Hepatic stellate cell (primary cell): ENCODE measurements at places on chromosomes 16 and 17.

- DNase-seq: no peak
These were observed 17.1 kb downstream of the MEAK7 start for GRCh38 chr16:84487358-84487757.

GRCh38 chr17:72299100-72299499, 178.3 kb downstream of the SOX9 start:
- DNase-seq: no peak

DNA sequence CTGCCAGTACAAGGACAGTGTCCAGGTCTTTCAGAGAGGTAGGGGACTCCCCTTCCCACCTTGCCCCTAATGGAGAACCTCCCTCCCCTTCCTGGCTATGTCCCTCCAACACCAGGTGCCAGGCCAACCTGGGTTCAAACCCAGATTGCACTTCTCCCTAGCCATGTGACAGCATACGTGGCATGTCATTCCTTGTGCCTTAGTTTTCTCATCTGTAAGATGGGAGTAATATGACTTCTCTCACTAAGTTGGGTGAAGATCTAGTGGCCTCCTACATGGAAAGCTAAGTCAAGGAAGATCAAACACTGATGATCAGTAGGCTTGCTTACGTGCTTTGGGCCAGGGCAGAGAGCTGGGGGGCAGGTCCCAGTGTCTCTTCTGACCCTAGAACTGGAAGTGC, 8.8 kb downstream of the FCSK start:
- no peak for DNase-seq

- no peak for DNase-seq
These were observed at the start of gene MYO15B for GRCh38 chr17:75587675-75588595. TSS of gene MYO15B (plus strand) at chr17:75587800. CDS start at chr17:75588058, 258 bp downstream.

DNA sequence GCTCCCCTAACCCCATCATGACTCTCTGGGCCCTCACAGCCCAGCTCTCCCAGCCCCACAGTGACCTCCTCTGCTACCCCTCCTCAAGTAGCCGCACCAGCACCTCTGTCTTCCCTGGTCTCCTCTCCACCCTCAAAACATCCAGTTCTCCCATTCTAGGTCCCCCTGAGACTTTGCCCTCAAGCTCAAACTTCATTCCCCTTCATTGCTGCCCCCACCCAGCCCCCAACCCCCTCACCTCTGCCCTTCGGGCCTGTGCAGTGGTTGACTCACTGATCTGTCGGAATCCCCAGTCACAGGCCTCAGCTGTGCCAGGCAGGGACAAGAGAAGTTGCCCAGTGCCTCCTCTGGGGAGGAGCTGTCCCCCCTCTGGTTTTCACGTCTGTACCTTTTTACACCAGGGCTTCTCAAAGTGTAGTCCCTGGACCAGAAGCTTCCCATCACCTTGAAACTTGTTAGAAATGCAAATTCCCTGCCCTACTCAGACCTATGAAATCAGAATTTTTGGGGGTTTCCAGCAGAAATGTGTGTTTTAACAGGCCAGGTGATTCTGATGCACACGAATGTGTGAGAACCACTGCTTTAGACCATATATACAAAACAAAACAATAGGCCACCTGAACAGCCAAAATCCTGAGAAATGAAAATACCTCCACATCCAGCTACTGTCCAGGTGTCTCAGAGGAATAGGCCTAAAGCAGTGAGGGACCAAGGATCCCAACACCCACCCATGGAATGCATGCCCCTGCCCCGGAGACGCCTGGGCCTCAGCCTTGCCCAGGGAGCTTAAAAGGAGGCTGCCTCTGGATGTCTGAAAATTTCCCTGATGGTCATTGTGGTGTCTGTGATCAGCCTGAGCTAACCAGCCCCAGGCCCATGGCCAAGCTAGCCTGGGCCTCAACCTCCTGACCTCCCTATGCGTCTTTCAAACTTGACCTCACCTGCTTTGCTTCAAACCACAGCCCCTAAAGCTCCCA, 853 bp upstream of the DOK4 start:
- no peak for DNase-seq

DNA sequence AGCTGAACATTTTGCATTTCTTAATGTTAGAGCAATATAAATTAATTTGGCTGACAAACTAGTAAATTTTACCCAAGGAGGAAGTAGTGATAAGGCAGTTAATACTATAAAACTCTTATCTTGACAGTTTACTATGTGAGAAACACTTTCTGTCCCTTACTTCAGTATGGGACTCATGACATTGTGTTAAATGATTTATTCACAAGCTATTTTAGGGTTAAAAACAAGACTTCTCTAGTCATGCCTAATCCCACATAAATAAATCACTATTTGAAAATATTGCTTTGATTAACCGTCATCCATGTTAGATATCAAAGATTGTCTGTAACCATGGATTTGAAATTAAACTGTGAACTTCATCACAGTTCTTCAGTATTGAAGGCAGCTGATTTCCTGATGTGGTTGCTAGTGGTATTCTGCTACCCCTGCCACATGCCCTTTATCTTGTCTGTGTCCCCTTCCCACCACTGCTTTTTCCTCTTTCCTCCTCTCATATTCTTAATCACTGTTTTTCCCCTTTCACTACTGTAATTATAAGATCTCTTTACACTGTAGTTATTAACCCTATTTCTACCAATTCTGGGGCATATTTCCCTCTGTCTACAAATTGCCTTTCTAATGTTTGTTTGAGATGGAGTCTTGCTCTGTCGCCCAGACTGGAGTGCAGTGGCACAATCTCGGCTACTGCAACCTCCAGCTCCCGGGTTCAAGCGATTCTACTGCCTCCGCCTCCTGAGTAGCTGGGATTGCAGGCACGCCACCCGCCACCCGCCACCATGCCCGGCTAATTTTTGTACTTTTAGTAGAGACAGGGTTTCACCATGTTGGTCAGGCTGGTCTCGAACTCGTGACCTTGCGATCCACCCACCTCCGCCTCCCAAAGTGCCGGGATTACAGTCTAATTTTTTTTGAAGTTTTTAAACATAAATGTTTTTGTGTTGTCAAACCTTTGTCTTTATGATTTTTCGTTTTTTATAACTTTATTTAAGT, 95.6 kb downstream of the STXBP4 start:
- no peak for DNase-seq

DNA sequence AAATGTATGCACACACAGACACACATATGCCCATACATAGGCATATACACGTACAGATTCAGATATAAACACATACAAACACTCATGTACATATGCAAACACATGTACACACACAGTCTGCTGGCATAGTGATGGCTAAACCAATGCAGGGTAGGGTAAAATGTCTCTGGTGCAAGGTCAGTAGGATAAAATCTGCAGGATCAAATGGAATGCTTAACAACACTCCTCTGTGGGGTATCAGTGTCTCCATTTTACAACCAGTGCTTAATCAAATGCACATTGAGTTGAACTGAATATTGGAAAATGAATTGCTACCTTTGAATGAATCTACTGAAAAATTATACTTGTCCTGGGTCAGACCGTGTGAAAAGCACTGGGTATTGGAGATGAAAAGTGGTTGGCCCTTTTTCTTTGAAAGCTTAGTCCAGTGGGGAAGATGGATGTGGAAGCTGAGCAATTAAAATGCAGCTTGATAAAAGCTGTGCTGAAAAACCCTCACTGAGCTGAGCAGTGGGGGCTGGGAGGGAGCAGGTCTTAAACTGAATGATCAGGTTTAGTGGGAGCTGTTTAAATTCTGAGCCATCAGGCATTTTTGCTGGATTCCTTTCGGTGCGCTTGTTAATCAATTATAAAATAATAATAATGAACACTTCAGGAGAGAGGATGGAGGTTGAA, 314.7 kb downstream of the HAPSTR1 start:
- DNase-seq: no peak

DNA sequence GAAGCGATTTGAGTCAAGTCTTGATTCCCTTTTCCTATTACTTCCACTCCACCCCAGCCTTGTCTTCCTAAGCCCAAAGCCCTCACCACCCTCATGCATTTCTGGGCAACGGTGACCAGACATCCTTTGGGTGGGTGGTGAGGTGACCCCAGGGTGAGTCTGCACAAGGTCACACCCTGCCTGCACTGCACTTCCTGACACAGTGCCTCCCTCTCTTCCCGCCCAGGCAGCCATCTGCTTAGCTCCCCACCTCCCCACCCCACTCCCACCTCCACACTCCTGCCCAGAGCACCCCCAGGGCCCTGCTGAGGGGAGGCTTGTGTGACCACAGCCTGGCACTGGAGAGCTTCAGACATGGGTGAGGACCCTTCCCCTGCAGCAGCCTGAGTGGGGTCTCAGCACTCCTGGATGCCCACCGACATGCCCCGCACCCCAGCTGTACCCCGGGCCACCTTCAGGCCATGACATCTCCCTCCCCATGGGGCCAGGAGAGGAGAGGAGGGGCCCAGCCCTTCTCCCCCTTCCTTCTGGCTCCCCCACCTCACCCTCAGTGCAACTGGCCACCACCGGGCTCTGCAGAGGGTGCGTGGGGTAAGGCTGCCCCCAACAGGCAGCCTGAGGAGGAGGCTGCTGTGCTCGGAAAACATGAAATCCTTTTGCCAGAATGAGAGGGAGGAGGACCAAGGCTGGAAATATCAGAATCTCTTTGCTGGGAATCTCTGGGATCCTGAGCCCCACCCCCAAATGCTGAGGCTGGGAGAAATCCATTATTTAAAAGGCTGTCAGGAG, 68.6 kb downstream of the CCT6B start:
- DNase-seq: peak; percentile 24

DNA sequence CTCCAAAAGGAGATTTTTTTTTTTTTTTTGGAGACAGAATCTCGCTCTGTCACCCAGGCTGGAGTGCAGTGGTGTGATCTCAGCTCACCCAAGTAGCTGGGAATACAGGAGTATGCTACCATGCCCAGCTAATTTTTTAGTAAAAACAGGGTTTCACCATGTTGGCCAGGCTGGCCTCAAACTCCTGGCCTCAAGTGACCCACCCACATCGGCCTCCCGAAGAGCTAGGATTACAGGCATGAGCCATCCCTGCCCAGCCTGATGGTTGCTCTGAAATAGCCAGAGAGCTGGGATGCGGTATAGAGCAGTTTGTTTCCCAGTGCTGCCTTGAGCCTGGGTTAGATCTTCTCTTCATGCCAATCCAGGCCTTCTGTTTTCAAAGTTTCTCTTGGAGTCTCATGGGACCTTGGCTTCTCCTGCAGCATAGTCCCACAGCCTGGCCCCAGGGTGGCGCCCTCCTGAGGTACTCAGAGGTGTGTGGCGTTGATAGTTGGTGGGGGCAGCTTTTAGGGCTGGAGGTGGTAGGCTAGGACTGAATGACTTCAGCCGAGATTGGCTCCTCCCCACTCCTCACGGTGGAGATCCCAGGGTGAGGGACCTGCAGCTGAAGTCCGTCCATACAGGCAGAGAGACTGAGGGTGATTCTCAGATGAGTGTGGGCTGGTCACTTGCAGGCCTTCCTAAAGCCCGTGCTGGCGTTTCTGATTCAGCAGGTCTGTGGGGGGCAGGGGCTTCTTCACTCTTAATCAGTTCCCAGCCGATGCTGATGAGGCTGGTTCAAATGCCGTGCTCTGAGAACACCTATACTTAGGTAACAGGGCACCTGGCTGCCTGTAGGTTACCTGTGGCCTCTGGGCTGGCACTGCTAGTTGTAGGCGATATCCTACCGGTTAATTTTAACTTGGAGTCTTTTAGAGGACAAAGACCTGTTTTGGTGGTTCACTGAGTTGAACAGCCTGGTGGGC, 52.0 kb downstream of the TNFRSF13B start:
- DNase-seq: no peak

GRCh38 chr17:41329279-41329948, 13.9 kb upstream of the KRTAP17-1 start:
- peak; percentile 78 for DNase-seq

- DNase-seq: peak; percentile 14
These were observed 239.8 kb downstream of the CHD9NB start for GRCh38 chr16:52812678-52813556.

GRCh38 chr16:4347010-4347409, 4.1 kb downstream of the PAM16 start:
- DNase-seq: no peak

DNA sequence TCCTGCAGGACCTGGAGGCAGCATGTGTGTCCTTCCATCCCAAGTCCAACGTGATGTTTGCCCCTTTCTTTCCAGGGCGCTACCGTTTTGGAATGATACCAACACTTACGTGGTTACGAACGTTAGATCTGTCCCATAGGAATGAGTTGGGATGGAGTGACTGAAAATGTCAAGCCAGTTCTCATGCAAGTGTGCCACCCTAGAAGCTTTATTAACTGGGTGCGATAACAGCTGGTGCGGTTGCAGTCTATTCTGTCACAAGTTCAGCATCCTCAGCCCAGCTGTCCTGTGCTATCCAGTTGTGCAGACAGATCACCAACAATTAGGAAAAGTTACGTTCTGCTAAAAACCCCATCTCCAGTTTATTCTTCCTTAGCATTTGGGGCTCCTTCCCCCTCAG, 52.5 kb downstream of the BANP start:
- no peak for DNase-seq

- DNase-seq: no peak
These were observed 16.0 kb downstream of the KRT33A start for GRCh38 chr17:41334385-41335305.

DNA sequence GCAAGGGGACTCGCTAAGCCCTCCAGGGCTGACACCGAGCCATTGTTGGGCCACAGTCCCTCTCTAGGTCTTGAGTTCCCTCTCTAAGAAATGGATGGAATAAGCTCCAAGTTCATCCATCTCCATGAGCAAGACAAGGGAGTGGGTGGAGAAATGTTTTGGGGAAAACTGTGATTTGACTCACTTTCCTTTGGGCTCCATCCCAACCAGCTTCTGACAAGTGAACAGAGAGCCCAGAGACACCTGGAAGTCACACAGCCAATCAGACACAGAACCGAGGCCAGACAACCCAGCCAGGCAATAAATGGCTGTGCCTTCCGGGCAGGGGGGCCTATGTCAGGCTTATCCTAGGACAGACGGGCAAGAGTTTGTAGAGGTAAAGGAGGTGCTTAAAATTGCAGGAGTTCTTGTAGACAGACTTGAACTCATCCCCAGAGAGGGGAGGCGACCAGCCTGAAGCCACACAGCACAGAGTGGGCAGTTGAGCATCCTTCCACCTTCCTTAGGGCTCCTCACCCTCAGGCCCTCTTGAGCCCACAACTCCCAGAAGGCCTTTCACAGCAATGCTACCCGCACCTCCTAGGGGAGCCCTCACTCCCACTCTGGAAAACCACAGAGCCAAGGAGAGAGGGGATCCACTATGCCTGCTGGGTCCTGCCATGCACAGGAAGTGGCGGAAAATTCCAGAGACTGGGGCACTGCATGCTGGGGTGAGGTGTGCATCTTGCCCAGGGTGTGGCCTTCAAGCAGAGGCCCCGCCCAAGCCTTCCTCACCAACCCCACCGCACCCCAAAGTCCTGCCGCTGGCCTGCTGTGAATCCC, 9.5 kb upstream of the FAM83G start:
- no peak for DNase-seq
